ENCODE measurements at places on chromosomes 6 and 20.
A peak's percentile ranks its signal among the peaks of the same experiment; 100 is the strongest.

DNA sequence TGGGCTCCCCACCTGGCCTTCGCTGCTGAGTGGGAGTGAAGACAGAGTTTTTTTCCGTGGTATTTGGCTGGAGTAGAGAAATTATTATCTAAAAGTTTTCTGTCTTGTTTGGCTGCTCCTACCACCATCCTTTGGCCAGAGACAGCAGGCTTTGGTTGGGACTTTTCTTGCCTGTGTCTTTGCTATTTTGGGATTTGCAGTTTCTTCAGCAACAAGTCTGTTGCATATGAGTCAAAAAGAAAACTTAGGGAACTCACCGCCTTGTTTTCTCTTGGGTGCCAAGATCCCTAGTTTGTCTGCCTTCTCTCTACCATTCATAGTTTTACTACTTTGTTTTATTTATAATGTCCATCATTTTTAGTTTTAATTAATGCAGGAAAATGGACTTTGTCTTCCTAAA lies 683.8 kb downstream of the DOK5 start:
- no peak for DNase-seq

DNA sequence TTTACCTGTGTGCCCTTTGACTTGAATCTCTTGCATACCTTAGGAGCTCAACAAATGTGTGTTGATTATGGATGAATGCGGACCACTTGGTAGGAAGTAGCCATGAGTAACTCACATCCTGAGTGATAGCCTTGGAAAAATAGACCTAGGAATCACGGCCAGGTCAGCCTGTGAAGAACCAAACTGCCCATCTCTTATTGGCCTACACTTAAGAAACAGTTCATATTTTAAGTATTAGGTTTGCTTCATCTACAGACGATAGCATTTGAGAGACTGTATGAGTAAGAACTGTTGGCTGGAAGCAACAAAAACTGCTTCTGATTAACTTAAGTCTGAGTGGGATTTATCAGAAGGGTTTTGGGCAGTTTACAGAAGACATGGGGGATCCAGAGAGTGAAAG lies 320.1 kb upstream of the PRND start:
- no peak for DNase-seq

- no peak for DNase-seq
Measured at GRCh38 chr20:37968841-37969401, 64.3 kb downstream of the TTI1 start.

DNA sequence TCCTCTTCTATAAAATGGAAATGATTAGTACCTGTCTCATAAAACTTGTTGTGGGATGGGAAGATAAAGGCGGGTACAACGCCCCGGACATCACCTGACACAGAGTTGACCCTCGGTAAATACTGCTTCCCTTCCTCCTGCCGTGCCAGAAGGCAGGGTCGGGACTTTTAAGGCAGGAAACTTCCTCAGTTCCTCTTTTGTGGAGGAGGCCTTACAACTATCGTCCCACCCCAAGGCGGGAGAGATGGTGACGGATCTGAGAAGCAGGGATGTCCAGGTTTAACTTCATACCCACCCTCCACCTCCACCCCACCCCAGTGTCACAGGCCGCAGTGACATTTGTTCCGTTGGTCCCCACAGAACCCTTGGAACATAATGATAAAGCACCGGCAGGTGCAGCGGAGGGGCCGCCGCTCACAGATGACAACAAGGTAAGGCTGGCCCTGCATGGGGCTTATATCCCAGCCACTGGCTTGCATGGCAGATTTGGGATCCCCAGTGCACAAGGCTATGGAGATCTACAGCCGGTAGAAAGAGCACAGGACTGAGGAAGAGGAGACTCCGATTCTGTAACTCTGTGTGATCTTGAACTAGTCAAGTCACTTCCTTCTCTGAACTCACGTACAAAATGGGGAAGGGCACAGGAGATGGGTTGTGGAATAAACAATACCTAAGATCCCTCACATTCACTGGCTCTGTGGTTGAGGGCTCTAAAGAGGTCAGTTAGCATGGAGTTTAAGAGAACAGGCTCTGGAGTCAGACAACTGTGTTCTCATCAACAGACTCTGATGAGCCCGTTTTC lies 764 bp downstream of the DNTTIP1 start:
- DNase-seq = no peak

GRCh38 chr6:28542440-28543296 lies 17.0 kb downstream of the GPX5 start:
- peak; percentile 28 for DNase-seq

GRCh38 chr6:135002229-135002844 lies 52.3 kb downstream of the HBS1L start:
- DNase-seq = no peak

Data from effector CD8-positive, alpha-beta T cell (primary cell).